ENCODE measurements at places on chromosomes 3 and 15. TPM values are rescaled to one million over a fixed set of nuclear protein-coding genes. Genes with fewer than 3 reads are reported as not detected.

CCDC32 gene
- total RNA-seq = 22.2 TPM

LRRC31 gene
- 0.67 TPM for total RNA-seq

TMCO5A gene
- not detected for total RNA-seq

GPR62 gene
- total RNA-seq = 0.12 TPM

TMEM212 gene
- total RNA-seq = not detected

GPD1L gene
- 13.8 TPM for total RNA-seq

VEPH1 gene
- 12.3 TPM for total RNA-seq

DNAH12 gene
- 1.1 TPM for total RNA-seq

LRRC34 gene
- 6.6 TPM for total RNA-seq

SYNPR gene
- 13.3 TPM for total RNA-seq

EBLN2 gene
- 14.9 TPM for total RNA-seq

FBXO40 gene
- total RNA-seq = not detected

CACNA2D2 gene
- total RNA-seq = 6.9 TPM

COPB2 gene
- 113 TPM for total RNA-seq

FAM81A gene
- total RNA-seq = 0.58 TPM

RETNLB gene
- total RNA-seq = not detected

POLR2H gene
- 89.3 TPM for total RNA-seq

FBXW12 gene
- 0.20 TPM for total RNA-seq

ADGRG7 gene
- total RNA-seq = 1.4 TPM

TNFSF10 gene
- total RNA-seq = 0.36 TPM

ROBO2 gene
- 83.8 TPM for total RNA-seq

TMIE gene
- 0.53 TPM for total RNA-seq

HIGD2B gene
- total RNA-seq = not detected

RTP4 gene
- not detected for total RNA-seq

GOLGA6A gene
- total RNA-seq = 0.89 TPM

C15orf62 gene
- total RNA-seq = 1.8 TPM

ALPK3 gene
- total RNA-seq = 122 TPM

ZNF660 gene
- 22.6 TPM for total RNA-seq

CCR9 gene
- not detected for total RNA-seq
